Suppressor macrophage treated with lipopolysaccharide for 4 hours (primary cell): ENCODE measurements at places on chromosomes 7 and 10.

GRCh38 chr10:22570234-22570633 is 144.1 kb downstream of the PIP4K2A start:
- no peak for DNase-seq

DNA sequence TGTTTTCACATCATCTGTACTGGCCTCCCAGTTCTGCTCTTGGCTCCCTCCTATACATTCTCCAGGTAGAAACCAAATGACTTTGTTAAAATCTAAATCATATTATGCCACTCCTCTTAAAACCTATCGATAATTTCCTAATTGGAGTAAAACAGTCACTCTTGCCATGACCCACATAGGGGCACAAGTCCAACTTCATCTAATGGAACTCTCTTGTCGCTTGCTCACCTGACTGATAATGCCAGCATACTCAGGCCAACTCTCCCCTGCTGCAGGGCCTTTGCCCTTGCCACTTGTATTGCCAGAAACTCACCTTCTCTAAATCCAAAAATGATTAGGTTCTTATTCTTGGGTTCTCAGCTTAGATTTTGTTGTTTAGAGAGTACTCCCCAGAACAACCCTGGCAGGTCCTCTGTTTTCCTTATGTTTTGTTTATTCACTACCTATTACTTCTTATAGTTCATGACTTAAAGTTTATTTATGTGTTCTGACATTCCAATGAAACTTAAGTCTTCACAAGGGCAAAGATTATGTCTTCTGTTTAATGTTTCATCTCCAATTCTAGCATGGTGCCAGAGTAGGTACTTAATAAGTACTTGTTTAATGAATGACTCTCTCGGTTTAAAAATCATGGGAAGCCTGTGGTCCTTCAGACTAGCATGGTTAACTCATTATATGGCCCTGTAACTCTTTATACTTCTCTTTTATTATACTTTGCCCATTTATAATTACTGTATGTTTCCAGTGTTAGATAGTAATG is 345.9 kb upstream of the SMIM30 start:
- no peak for DNase-seq

- DNase-seq = no peak
Measured at GRCh38 chr10:47379445-47379785, 4.7 kb downstream of the ZNF488 start.

- no peak for DNase-seq
Measured at GRCh38 chr10:6928586-6928985, 348.5 kb upstream of the PRKCQ start.

GRCh38 chr7:32075612-32076011 is 5.4 kb upstream of the PDE1C start:
- no peak for DNase-seq

DNA sequence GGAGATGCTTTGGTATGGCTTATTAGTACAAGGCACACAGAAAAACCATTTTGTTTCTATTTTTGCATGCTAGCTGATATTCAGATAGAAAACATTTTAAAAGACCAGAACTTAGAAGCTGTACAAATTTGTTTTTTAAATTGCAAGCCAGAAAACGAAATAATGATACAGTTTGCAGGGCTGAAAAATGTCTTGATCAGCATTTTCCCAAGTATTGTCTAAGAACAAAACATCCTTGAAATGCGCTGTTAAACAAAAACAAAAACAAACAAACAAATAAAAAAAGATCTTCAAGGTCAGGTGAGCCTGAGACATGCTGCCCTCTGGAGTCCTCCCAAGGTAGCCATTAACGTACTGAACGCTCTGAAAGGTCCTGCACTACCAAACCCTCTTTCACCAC is 98.3 kb downstream of the VIM start:
- no peak for DNase-seq

DNA sequence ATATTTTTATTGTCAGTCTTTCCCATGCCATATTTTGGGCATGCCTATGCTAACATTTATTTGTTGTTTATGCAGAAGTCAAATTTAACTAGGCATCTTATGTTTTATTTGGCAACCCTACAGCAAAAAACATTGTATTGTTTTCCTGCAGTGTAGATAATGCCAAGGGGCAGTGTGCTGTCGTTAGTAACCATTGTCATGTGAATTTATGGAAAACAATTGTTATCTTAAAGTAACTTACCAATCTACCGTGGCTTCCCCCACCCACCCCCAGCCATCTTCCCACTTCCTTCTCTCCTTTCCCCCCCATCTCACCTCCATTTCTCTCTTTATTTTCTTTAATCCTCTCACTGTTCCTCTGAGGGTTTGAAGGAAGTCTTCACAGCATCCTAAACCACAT is 370.5 kb downstream of the ACTR3B start:
- DNase-seq = no peak

DNA sequence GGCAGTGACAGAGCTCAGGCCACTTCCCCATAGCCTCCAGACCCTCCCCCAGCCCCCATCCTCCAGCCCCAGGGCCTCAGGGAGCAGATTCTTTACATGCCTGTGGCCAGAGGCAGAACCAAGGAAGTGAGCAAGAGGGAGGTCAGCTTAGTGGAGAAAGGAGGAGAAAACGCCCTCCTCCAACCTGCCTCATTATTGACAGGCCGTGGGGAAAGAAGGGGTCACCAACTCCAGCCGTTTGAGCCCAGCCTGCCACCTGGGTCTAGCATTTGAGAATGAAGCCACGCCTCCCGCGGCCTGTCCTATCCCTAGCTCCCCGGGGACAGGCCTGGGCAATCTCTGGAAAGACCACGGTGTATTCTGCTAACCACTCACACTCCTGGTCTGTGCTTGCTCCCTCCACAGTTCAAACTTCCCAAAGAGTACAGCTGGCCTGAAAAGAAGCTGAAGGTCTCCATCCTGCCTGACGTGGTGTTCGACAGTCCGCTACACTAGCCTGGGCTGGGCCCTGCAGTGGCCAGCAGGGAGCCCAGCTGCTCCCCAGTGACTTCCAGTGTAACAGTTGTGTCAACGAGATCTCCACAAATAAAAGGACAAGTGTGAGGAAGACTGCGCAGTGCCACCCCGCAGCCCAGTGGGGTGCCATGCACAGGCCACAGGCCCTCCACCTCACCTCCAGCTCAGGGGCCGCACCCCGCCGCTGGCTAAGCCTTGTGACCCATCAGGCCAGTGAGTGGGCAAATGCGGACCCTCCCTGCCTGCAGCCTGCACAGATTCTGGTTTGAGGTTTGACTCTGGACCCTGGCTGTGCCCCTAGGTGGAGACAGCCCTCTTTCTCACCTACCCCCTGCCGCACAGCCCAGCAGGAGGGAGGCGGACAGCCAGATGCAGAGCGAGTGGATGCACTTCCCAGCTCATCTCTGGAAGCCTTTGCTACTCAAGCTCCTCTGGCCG is 14.3 kb upstream of the TRIM8 start:
- DNase-seq = no peak

- DNase-seq = no peak
Measured at GRCh38 chr7:84508606-84509005, 314.0 kb upstream of the SEMA3A start.

DNA sequence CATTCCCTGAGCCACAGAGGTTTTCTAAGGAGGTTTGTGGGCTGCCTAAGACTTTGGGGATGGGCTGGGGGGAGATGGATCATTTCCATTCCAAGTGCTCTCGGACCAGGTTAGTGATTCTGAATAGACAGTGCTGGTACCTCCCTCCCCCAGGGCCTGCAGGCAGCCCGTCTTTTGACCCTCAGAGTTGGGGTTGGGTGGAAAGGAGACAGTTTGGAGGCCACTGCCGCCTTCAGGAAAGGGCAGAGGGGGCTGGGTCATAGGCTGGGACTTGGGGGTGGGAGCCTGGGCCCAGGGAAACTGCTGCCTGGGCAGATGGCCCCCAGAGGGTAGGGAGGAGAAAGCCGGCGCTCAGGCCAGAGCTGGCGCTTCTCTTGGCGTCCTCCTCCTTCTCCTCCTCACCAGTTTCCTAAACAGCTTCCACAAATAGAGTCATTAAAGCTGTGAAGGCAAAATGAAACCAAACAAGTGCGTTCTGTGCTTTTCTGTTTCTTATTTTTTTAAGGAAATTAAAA is 4.4 kb downstream of the UNC5B start:
- DNase-seq = peak; percentile 37

- DNase-seq = no peak
Measured at GRCh38 chr10:8063128-8063908, 8.8 kb downstream of the GATA3 start.
